Naive thymus-derived CD4-positive, alpha-beta T cell (primary cell): ENCODE measurements at places on chromosomes 3 and 15.

DNA sequence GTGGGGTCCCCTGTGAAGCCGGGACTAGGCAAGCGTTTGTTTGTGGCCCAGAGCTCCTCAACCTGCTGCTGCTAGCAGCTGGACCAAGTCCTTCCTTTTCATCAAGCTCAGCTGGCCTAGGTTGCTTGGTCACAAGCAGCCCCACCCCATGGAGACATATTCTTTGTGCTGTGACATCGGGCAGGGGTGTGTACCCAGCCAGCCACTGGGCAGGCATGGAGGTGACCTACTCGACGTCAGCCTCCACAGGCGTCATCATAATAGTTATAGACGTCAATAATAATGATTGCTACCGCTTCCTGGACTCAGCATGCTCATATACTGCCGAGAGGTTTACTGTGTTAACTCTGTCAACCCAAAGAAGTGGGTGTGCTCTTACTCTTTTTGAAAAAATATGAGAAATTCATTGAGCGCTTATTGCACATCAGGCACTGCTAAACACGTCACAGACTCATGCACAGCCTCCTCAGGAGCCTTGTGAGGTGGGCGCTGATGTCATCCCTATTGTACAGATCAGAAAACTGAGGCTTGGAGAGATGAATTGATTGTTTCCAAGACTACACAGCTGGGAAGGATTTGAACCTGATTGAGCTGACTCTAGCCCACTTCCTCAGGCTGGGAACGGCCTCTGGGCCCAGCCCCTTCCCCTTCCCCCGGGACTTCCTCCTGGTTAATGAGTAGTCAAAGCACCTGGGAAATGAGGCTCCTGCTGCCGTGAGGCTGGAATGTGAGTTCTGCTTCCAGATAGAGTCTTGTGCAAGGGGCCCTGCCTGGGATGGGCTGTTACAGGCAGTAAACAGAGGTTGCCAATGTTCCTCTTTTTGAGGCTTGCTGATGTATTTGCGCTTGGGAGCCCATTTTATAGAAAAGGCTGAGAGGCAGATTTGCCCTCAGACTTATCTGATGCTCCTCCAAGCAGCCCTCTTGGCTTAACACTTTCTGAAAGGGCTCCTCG, 16.2 kb downstream of the SLC6A6 start:
- no peak for DNase-seq

DNA sequence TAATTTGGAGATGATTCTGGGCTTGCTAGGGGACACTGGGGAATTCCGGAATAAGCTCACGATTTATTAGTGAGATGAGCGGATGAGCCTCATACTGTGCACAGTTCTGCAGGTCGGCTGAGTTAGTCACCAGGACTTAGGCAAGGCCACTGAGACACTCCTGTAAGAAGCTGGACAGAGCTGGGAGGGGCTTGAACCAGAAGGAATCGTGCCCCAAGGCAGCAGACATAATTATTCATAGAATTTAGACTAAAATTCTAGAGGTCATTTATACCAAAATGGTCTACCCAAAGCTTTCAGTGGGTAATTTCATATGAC, 121.4 kb downstream of the VGLL4 start:
- DNase-seq = no peak

GRCh38 chr15:90159213-90159612, 41.9 kb upstream of the SEMA4B start:
- DNase-seq = no peak

GRCh38 chr15:62833646-62834045, 208.9 kb upstream of the TPM1 start:
- DNase-seq = no peak

GRCh38 chr3:183892610-183893214, 8.0 kb upstream of the PARL start:
- DNase-seq = no peak

DNA sequence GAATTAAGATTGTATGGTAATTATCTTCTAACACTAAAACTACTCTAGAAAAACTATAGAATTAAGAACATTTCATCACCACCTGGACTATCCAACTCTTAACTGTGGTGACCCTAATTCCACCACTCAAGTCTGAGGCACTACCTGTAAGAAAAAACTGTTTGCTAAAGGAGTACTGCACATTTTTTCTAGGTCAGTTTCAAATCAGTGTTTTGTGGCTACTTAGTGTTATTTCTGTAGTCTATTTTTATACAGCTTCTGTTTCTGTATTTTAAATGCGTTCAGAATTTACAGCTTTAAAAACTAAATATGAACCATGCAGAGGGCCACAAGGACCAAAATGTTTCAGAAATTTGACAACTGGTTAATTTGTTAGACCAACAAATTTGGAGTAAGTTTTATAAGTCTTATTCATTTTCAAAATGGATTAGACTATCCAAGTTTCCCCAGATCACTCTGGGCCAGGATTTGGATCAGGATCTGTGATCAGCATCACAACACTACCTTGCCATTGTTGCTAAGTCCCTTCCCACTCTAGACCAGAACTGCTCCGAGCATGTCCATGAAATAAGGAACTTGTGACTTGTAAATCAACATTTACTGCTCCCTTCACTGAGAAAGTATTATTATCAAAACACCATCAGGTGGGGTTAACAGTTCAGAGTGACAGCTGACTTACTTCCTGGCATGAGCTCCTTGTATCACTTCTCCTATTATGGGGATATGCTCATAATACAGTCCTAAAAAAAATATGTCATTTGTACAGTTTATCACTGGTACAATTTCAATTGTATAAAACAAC, 8.6 kb downstream of the GLT8D1 start:
- no peak for DNase-seq

DNA sequence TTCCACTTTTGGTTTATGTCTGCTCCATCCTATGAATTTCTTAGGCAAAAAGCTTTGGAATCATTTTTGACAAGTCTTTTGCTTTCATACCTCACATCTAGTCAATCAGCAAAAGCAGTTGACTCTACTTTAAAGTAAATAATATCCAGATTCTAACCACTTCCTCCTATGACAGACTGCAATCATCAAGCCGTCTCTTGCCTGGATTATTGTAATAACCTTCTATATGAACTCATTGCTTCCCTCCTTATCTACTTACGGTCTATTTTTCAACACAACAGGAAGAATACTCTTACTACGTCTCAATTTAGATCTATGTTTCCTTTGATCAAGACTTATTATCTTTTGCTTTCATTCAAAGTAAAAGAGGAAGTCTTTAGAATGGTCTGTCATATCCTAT, 20.7 kb downstream of the CLDN1 start:
- peak; percentile 73 for DNase-seq

DNA sequence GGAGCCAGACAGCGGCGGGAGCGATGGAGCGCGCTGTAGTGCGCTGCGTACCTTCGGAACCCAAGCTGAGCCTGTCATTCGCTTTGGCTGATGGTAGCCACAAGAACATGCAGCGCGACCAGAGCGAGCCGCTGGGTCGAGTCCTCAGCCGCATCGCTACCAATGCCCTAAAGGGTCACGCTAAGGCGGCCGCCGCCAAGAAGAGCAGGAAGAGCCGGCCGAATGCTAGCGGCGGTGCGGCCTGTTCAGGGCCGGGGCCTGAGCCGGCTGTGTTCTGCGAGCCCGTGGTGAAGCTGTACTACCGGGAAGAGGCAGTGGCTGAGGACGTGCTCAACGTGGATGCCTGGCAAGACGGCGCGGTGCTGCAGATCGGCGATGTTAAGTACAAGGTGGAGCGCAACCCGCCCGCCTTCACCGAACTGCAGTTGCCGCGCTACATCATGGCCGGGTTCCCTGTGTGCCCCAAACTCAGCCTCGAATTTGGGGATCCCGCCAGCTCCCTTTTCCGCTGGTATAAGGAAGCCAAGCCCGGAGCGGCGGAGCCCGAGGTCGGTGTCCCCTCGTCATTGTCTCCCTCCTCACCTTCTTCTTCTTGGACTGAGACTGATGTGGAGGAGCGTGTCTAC, 498 bp downstream of the PDE12 start:
- DNase-seq = no peak

DNA sequence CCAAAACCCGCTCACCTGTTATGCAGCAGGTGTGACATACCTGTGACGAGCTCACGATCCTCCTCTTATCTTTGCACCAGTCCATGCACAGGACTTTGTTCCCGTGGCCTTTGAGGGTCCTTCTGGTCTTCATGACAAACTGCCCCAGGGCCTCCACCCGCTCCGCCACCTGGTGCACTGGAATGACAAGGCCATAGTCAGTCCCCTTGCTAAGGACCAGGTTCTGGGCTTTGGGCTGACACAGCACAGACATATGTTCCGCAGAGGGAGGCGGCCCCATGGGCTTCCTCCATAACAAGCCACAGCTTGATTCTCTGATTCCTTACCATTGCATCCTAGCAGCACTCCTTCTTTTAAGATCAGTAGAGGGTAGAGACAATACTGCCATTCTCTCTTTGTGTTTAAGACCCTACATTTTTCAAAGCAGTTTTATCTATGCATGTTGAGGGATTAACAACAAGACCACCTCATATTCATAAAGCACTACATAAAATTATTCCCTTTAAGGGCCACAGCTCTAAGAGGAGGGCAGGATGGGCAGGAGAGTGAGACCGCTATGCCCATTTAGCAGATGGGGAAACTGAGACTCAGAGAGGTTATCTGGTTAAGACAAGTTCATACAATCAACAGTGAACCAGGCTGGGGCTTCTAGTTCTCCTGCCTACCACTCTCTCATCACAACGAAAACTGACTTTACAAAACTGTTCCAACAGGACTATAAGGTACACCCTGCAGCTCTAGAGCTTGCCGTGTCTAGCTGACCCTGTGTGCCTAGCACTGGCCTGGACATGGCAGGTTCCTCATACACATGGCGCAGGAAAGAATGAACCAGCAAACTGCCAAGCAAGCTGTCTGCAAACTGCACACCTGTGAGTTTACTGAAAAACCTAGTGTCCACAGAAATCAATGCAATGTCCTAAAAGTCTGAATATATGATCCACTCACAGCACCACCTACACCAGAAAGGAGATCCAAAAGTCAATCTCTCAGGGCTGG, 37.0 kb downstream of the GNB5 start:
- DNase-seq = no peak

DNA sequence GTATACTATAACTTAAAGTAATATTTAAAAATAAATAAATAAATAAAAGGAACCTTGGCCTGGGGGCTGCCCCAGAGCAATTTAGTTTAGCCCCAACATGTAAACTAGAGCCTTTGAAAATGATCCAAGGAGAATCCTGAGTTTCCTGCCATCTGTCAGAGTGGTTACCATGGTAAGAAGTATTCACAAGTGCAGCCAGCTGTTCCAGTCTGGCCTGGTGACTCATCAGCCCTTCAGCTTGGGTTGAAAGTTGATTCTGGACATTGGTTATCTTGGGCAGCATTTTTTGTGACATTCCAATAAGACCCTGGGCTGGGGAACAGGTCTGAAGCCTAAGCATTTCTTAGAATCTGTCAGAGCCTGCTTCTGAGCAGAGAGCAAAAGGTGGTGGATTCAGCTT, 72.7 kb upstream of the LRTM1 start:
- no peak for DNase-seq

- no peak for DNase-seq
Observed at GRCh38 chr15:86906376-86906775, 826.7 kb downstream of the AGBL1 start.

GRCh38 chr15:49227602-49228001, 57.6 kb downstream of the GALK2 start:
- peak; percentile 1 for DNase-seq

DNA sequence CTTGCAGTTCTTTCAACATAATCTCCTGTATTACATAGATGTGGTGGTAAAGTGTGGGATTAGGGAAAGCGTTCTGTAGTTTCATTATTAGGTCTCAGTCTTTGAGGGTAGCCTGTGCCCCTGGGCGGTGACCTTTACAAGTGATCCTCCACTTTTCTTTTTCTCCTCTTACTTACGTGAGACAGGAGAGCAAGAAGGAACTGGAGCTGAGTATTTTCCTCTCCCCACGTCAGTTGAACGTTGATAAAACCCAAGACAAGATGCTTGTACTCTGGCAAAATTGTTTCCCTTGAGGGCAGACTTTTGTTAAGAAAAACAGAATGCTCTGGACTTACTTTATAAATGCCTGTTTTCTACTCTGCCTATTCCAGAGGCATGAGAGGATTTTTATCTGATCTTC, 378.7 kb downstream of the ZNF385D start:
- DNase-seq = no peak

DNA sequence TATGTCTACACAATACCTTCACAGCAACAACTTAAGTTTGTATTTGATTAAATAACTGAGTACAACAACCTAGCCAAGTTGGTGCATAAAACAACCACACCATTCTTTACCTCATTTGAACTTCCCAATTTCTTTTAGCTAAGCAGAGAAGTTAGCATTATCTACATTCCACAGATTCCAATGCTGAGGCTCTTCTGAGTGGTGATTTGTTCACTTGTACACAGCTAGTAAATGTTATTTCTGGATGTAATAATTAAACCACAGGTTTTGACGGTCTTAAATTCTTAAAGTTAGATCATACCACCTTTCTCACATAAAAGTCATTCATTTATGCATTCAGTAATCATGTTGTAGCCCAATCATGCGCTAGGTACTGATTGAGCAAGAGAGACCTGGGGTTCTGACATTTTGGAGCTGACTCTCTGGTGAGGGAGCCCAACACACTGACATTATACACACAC, 102.5 kb downstream of the SST start:
- DNase-seq = no peak

DNA sequence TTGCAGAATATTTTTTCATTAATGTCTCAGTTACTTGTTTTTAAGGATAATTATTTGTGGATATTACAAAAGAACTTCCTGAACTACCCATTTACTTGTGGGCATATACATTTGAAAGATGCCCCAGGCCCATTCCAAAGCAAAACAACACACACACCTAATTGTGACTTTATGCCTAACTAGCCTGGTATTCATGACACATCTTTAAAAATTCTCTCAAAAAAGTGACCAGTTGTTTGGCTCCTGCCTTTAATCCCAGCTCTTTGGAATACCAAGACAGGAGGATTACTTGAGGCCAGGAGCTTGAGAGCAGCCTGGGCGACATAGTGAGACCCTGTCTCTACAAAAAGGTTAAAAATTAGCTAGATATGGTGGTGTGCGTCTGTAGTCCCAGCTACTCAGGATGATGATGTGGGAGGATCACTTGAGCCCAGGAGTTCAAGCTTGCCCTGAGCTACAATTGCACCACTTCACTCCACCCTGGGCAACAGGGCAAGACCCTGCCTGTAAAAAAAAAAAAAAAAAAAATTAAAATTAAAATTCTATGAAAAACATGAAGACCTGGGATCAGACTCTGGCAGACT, 51.7 kb upstream of the SLC4A7 start:
- no peak for DNase-seq

- DNase-seq = no peak
Observed at GRCh38 chr15:101536875-101537405, 47.4 kb upstream of the PCSK6 start.

- no peak for DNase-seq
Observed at GRCh38 chr15:57165992-57166391, 210.3 kb upstream of the CGNL1 start.

DNA sequence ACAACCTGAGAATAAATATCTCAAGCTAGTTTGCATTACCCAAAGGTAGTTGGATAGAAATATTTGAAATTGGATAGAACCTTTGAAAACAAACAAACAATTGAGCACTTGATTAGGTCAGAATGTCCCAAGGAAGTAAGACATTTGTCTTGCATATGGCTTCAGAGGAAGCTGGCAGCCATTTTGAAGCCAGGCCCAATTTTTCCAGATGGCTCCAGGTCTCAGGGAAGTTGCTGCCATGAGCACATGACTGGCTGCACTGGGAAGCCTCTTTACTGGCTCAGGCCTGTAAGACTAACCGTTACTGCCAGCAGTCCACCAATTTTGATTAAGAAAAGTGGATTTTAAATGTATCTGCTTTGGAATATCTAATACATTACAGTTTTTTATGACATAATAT, 448.9 kb upstream of the DPH6 start:
- no peak for DNase-seq
